Ovary (tissue), 10 donors: ENCODE measurements at places on chromosomes 1 and 21. TPM values are rescaled to one million over a fixed set of nuclear protein-coding genes. Genes with fewer than 3 reads are reported as not detected.

GRCh38 chr1:204448344-204448964, 36.8 kb upstream of the PPP1R15B start:
- H3K27me3 ChIP-seq, result no peaks in the 10 kb centered on the region
- no peak overlapping the region for H3K27ac ChIP-seq
- H3K36me3 ChIP-seq, result no peaks in the 10 kb centered on the region
- DNase-seq, result no peak

GRCh38 chr1:21320410-21321108, 30.3 kb upstream of the ECE1 start:
- H3K36me3 ChIP-seq, result no peaks in the 10 kb centered on the region
- H3K4me3 ChIP-seq, result no peak overlapping the region
- peak; percentile 47 for DNase-seq
- no peaks in the 10 kb centered on the region for H3K27me3 ChIP-seq

DNA sequence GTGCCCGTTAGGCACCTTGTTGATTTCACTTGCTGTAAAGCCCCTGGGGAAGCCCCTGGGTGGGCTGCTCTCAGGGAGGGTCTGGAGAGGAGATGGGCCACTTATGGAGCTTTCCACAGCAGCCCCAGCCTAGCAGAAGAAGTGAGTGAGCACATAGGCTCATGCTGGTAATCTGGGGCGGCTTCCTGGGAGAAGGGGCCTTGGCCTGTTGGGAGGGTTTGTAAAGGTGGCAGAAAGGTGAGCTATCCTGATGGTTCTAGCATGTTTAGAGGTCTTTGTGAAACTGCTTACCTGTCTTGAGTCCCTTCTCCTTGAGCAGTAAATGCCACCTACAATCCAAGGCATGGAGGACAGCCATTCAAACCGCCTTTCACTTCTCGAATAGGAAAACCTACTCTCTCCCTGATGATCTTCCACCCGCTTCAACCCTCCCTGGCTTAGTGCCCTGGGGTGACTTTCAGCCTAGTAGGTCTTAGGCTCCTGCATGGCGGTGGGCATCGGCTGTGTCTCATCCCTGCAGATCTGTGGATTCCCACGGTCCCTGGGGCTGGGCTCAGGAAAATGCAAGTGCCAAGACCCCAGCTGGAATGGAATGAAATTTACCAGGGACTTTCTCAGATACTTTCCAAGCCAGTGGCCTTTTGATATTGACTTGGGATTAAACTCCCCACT, 87.6 kb upstream of the SELENON start:
- no peaks in the 10 kb centered on the region for H3K27me3 ChIP-seq
- no peak overlapping the region for H3K27ac ChIP-seq
- DNase-seq, result no peak
- H3K4me3 ChIP-seq, result no peak overlapping the region
- no peaks in the 10 kb centered on the region for H3K36me3 ChIP-seq

GRCh38 chr1:212531796-212532195, 76.8 kb upstream of the ATF3 start:
- no peaks in the 10 kb centered on the region for H3K36me3 ChIP-seq
- H3K27ac ChIP-seq, result no peak overlapping the region

GRCh38 chr1:156385534-156386031, 16.6 kb downstream of the RHBG start:
- no peaks in the 10 kb centered on the region for H3K27me3 ChIP-seq
- H3K4me3 ChIP-seq, result no peak overlapping the region
- H3K27ac ChIP-seq, result no peak overlapping the region
- peak; percentile 75 for DNase-seq

GRCh38 chr21:30646904-30647414, 4.3 kb downstream of the KRTAP20-3 start:
- no peak overlapping the region for H3K4me3 ChIP-seq
- DNase-seq, result no peak
- no peaks in the 10 kb centered on the region for H3K4me1 ChIP-seq
- H3K36me3 ChIP-seq, result no peaks in the 10 kb centered on the region
- H3K27ac ChIP-seq, result no peak overlapping the region

Gene MLLT11
- 1.4 TPM for total RNA-seq

Gene KRTAP11-1
- not detected for total RNA-seq

Gene ERG
- total RNA-seq, result 3.8 TPM
